ENCODE measurements at places on chromosomes 7 and 10.

DNA sequence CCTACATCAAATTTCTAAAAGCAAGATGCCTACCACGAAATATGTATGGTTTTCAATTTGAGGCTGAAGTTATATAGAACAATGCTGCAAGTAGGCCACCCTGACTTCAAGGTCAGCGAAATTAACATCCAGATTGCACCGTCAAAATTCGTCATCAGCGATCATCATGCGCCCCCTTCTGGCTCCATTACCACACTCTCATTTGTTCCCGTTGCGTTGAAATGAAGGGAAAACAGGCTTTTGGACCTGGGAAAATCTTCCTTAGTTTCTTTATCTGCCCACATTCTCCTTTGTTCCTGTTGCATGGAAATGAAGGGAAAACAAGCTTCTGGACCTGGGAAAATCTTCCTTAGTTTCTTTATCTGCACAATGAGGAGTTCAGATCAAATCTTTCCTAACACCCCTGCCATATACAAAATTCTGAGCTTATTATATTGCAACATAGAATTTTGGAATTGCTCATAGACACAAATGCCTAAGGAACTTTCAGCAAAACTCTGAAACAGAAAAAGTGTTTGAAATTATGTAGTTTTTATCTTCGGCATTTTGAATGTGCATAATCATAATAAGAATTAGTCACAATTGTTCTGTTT is 98.2 kb upstream of the PRKCQ start:
- no peak for DNase-seq

GRCh38 chr7:96621932-96622331 is 87.7 kb downstream of the SEM1 start:
- DNase-seq, result no peak

- no peak for DNase-seq
Measured at GRCh38 chr7:2110610-2111396, 121.9 kb downstream of the MAD1L1 start.

DNA sequence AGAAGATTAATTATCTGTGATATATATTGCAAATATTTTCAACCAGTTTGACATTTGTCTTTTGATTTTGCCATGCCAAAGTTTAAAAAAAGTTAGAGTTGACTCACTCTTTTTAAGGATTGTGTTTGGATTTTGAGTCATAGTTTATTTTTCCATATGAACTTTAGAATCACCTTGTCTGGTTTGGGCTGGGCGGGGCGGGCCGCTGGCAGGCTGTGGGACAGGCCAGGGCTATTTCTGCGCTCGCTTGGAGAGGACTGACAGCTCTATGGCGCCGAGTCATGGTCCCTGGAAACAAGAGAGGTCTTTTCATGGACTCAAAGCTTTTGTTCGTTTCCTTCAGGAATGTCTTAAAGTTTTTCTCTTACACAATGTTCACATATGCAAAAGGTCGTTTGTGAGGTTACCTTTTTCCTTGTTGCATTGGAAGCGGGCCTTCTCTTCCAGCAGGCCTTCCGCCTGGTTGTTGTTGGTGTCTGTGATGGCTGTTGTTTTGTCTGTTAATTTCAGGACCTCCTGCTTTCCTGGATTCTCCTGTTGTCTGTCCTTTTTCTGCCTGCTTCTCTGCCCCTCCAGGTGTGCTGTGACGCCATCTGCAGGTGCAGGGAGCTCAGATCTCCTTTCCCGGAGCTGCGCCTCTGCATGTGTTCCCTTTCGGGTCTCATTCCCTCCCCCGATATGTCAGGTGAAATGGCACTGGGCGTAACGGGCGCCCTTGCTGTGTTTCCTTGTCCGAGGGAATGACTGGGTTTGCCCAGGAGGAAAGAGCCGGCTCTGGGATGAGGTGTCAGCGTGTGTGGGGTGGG is 53.8 kb downstream of the INPP5A start:
- peak; percentile 9 for DNase-seq

- no peak for DNase-seq
Measured at GRCh38 chr10:79245539-79246208, 101.6 kb upstream of the PPIF start.

DNA sequence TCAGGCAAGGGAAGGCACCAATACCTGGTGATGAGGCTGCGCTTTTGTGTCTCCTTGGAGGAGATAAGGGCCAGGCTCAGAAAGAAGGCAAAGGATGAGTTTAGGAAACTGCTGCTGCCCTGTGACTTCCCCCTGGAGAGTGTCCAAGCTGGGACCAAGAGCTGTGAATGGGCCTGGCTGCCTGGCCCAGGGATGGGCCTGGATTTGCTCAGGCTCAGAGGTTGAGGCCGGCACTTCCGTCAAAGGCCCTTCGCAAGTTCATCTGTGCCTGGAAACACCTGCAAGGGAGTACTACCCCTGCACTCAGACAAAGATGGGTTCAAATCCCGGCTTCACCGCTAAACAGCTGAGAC is 50.5 kb upstream of the NANOS1 start:
- DNase-seq, result no peak

- no peak for DNase-seq
Measured at GRCh38 chr7:45698303-45699014, 124.3 kb downstream of the ADCY1 start.

DNA sequence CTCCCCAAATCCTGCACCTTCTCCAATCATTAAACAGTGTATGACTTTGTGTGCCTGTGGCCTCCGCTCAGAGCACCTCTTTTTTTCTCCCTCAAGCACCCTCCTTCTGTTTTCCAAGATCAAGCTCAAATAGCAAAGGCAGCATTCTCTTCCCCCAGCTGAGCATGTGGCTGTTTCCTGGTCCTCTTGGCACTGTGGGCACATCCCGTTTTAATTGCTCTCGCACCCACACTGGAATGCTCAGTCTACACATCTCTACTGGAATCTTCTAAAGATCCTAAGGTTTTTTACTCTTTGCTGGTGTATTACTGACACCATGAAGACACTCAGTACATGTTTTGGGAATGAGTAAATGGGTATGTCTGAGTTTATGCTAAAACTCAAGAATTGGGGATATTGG is 107.4 kb downstream of the WDFY4 start:
- no peak for DNase-seq

DNA sequence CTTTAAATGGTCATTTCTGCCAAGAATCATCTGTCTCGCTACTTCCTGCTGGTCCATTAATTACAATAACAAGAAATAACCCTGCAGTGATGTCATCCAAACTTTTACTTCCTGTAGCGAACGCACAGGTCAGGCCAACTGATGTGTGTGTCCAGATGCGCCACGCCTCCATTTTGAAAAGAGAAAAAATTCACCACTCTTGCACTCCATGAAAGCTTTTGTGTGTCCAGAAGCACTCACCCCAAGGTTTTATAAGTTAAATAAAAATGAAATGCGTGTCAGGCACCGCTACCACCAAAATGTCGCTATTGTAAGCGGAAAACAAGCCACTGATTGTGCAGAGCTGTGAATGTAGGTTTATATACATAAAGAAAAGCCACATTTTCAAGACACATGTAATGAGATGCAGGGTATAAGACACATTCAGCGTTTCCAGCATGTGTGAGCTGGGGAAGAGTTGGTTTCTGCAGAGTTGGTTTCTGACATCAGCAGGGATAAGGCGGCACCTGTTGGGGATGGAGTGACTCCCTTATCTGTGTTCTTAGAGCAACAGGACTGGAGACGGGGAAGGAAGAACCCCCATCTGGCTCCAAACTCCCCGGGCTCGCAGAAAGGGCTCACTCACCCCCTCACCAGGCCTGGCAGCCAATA is 83.3 kb downstream of the CTBP2 start:
- DNase-seq, result no peak

DNA sequence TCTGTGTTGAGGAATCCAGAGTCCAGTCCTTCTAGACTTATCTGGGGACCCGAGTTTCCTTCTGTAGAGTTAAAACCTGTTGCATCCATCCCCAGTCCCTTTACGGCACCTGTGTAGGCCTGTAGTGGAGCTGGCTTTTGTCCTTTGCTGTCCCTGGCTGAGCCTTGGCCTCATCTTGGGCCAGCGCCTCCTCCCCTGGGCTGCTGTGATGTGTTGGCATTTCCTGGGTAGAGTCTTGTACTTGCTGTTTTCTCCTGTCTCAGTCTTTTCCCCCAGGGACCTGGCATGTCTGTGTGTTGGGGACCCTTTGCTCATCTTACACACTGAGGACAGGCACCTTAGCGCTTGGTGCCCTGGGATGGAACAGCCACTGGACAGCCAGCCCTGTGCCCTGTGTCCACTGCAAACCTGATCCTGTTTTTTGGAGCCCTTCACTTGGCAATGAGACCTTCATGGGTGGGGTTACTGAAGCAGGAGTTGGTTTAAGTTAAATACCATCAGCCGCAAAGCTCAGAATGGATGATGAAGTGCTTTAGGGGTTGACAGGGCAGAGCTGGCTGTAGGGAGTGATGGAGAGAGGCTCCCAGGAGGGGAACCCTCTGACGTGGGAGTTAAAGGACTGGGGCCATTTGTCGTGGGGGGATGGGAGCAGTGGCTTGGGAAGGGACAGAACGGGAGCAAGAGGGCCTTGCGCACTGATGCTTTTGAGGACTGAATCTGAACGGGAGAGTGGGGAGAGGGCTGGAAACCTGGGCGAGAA is 50.9 kb downstream of the CUX1 start:
- DNase-seq, result no peak

GRCh38 chr7:24436131-24436920 is 136.9 kb upstream of the PALS2 start:
- DNase-seq, result no peak

GRCh38 chr7:28596245-28596935 is 184.1 kb downstream of the CREB5 start:
- DNase-seq, result peak; percentile 30

- DNase-seq, result no peak
Measured at GRCh38 chr10:117259279-117259678, 18.4 kb downstream of the SLC18A2 start.

- no peak for DNase-seq
Measured at GRCh38 chr7:129466796-129467195, 32.6 kb downstream of the STRIP2 start.

DNA sequence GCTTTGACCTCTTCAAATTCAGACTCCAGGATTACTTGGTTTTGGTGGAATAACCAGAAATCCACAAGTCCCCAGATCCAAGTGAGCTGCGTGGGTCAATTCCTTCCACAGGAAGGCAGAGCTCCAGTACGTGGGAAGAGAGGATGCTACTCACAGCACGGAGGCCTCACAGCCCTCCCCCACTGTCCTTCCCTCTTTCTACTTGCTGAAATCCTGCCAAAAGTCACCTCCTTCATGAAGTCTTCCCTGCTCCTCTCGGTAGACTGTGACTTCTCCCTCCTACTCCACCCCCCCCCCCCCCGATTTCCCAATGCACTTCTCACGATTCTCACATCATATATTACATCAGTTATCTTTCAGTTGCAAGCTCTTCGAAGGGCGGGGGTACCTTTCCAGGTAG is 12.3 kb downstream of the CAMK2G start:
- DNase-seq, result no peak

- DNase-seq, result no peak
Measured at GRCh38 chr10:48592346-48592745, 12.5 kb downstream of the ARHGAP22 start.

- peak; percentile 36 for DNase-seq
Measured at GRCh38 chr7:16078076-16078952, 343.0 kb downstream of the CRPPA start.

DNA sequence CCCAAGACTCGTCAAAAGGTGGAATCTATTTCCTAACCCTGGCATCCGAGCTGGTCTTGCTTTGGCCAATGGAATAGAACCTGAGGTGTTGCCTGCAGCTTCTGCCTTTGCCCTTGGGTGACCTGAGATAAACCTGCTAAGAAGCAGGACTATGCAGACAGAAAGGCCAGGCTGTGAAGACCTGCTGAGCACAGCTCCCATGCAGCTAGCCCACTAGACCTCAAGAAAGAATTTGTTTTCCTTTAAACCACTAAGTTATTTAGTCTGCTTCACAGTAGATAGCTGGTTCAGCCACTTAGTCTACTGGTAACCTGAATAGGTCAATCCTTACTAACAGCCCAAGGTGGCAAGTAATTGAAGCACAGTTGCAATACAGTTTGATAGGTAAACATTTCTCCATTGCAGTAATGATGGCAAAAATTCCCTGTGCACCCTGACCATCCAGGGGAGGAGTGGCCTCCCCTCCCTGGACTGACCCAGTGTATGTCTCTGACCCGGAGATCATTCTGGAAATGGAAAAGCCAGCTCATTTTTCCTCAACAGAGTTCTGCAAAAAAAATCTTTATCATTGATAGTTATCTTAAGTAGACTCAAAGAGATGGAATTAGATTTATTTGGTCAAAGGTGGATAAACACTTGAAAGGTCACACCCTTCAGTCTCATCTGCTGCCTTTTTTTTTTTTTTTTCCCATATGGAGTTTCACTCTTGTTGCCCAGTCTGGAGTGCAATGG is 20.0 kb downstream of the TNS3 start:
- DNase-seq, result no peak

DNA sequence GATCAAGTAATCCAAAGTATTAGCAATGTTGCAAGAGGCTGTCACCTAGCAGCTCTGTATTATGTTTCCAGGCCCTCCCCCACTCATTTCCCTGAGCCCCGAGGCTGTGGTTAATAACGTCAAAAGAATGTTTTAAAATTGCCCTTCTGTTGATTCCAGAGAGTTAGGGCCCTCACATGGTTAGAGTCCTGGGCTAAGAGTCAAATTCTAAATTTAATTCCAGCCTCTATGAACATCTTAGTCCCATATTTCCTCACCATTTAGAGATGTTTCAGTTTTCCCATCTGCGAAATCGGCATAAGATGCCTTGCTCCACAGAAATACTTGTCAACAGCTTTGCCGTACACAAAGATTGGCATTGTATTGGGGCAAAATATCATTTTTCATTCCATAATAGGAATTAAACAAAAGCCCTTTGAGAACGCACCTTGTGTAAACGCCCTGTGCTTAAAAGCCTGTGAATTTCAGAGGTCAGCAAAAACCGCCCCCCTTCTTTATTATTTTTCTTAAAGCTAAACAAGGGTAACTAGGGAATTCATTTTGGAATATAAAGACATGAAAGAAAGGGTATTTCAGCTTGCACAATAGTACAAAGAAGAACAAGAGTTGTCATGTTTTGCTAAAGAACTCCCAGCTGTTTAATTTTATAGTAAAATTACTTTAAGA is 135.8 kb downstream of the ARID5B start:
- DNase-seq, result no peak

- no peak for DNase-seq
Measured at GRCh38 chr10:43598446-43598845, 7.8 kb upstream of the ZNF485 start.

DNA sequence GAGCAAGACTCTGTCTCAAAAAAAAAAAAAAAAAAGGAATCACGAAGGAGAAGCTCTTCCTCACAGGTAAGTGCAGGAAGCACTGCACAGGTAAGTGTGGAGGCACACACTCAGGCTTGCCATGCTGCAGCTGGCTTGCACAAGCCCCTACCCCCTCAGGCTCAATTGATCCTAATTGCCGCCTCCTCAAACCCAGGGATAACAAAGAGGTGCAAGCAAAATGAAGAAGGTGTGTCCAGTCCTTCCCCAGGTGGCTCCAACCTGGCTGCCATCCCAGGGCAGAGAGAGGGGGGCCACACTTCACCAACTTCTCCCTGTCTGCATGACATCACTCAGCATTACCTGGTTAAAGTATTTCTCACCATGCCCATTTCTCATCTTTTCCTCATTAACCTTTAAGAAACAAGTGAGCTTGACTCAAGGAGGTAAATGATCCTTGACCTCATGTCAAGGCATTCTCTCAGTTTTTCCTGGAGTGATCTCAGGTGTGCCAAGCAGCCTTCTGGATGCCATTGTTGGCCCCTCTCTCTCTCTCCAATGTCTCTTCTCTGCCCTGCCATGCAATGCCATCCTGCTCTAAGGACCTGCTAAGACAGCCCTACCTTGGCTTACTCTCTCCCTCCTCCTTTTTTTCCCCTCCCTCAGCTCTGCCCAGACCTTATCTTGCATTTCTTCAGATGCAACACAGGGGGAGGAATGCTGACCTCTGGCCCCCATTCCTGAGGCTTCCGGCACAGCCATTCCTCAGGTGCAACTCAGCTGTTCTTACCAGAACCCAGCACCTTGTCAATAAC is 13.0 kb upstream of the TRPV6 start:
- no peak for DNase-seq

GRCh38 chr10:87640043-87640442 is 19.6 kb upstream of the PAPSS2 start:
- no peak for DNase-seq
